ENCODE measurements at places on chromosomes 2 and 18.

DNA sequence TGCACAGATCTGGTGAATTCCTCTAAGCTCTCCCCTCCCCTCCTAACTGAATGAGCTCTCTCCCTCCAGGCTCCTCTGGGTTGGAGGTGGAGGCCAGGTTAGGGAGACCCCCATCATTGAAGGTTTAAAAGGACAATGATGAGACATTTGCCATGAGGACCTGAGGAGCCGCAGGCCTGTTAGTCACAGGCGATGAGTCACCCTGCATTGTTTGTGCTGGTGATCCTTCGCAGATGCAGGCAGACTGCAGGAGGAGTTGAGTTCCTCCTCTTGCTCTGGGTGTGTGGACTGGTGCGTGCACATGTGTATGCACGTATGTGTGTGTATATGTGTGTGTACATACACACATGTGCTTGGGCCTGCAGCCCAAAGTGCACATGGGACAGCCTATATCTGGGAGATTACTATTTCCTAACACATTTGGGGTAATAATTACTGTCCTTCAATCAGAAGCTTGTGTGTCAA, 42.0 kb downstream of the MCFD2 start:
- peak; percentile 45 for DNase-seq

- no peak for DNase-seq
These were observed 3.5 kb downstream of the SFT2D3 start for GRCh38 chr2:127704641-127705390.

GRCh38 chr2:105910497-105911238, 166.0 kb downstream of the NCK2 start:
- DNase-seq = no peak

GRCh38 chr18:54713386-54713785, 114.9 kb upstream of the RAB27B start:
- peak; percentile 44 for DNase-seq

DNA sequence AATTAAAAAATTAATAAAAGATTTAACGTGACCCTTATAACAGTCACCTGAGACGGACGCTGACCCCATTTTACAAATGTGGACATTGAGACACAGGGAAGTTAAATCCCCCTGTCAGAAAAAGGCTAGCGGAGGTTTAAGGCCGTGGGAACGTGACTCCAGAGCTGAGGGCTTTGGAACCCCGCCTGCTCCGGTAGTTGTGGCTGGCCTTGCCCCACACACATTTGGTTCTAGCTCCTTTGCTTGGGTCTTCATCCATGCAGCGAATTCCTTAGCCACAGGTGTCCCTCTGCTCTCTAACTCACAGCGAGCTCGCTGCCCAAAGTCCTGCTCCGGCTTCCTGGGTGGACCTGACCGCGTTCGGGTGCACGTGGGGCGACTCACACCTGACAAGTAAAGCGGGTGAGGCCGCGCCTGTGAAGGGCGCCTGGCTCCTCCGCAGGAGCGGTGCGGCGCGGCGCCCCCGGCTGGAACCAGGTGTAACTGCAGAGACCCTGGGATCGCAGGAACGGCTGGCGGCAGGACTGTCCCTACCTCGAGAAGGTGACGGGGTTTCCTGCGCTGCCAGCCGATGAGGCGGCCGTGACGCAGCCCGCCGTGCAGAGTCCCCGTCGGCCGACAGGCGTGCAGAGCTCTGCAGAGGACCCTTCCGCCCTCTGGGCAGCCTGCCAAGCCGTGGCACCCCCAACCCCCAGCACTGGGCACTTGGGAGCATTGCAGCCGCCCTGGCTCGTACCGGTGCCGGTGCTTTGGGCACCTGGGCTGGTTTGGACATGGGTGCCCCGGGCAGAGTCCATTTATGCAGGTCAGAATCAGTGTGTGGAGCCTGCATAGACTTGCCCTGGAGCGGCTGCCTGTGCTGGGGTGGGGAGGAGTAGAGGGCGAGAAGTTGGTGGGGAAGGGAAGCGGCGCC, 2.4 kb upstream of the PROC start:
- peak; percentile 84 for DNase-seq

- DNase-seq = no peak
These were observed 6.3 kb downstream of the EPC2 start for GRCh38 chr2:148650881-148651280.

GRCh38 chr2:46695283-46695682, 215.9 kb downstream of the TMEM247 start:
- no peak for DNase-seq

GRCh38 chr18:10329101-10329500, 125.3 kb upstream of the APCDD1 start:
- no peak for DNase-seq

- no peak for DNase-seq
These were observed 36.9 kb upstream of the NT5C1B start for GRCh38 chr2:18626256-18626668.

DNA sequence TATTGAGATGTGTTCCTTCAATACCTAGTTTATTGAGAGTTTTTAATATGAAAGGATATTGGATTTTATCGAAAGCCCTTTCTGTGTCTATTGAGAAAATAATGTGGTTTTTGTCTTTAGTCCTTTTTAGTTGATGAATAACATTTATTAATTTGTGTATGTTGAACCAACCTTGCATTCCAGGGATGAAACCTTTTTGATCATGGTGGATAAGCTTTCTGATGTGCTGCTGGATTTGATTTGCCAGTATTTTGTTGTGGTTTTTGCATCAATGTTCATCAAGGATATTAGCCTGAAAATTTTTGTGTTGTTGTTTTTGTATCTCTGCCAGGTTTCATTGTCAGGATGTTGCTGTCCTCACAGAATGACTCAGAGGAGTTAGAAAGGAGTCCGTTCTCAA, 1710.4 kb downstream of the SUCLG1 start:
- DNase-seq = no peak

DNA sequence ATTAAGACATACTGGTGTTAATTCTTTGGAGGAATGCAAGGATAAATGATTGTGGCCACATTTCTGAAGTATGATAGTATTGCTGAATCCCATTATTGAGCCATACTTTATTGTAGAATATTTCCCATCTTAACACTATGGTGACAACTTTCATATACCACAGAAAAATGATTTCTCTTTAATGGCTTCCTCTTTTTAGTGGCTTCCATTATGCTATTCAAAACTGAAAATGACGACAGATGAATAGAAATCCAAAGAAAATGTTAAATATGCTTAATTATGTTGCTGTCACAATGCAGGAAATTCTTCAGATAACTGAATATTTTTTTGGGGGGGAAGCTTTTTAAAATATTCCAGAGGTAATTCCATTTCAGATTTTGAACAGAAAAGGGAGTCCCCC, 88.9 kb upstream of the TMEM200C start:
- DNase-seq = no peak

- no peak for DNase-seq
These were observed 249.4 kb downstream of the NRXN1 start for GRCh38 chr2:50782543-50782942.

GRCh38 chr2:128834207-128834879, 515.7 kb upstream of the HS6ST1 start:
- DNase-seq = no peak

- no peak for DNase-seq
These were observed 86.8 kb upstream of the ST6GAL2 start for GRCh38 chr2:106972782-106973181.

DNA sequence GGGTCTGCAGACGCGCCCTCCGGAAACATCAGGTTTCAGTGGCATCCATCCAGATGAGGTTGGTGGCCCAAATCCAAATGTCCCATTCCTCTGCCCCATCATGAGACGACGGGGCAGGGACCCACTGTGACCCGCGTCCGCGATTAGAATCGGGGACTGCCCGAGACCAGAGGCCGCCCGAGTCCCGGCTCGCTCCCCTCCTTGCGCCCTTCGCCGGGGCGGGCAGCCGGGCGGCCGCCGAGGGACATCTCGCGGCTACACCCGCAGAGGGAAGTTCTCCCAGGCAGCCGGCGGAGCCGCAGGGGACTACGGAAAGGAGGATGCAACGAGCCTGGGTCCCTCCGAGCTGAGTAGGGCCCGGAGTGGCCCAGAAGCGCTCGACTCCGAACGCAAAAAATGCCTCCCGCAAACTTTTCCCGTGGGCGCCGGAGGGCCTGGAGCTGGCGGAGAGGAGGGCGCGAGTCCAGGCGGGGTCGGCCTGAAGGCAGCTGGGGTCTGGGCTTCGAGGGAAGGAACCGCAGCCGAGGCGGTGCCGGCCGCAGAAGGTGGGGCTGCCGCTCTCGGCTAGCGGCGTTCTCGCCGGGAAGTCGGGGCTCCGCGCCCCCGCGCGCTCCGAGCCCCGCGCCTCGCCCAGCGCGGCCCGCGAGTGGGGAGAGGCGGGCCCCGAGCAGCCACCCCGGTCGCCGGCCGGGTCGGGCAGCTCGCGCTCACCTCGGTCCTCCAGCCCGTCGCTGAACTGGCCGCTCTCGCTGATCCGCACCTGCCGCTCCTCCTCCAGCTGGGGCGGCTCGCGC, 580 bp downstream of the TMEM163 start:
- DNase-seq = no peak

GRCh38 chr2:168482269-168482668, 26.2 kb downstream of the CERS6 start:
- DNase-seq = no peak

DNA sequence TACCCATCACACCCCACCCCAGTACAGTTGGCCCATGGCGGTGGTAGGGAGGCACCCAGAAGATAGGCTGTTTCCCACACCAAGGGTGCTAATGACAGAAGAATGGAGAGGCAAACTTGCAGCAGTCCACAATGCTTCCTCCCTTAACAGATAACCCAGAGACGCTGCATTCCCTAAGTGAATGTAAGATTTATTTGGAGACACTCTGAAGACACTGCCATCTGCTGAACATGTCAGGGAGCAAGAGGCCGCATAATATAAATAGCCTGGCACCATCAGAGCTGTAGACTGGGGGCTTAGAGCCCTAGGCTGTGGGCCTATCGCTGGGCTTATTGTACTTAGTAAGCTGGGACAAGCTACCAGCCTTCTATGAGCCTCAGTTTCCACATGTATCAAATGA, 2.2 kb upstream of the IWS1 start:
- no peak for DNase-seq

GRCh38 chr18:67483237-67483636, 33.3 kb downstream of the DSEL start:
- DNase-seq = no peak

DNA sequence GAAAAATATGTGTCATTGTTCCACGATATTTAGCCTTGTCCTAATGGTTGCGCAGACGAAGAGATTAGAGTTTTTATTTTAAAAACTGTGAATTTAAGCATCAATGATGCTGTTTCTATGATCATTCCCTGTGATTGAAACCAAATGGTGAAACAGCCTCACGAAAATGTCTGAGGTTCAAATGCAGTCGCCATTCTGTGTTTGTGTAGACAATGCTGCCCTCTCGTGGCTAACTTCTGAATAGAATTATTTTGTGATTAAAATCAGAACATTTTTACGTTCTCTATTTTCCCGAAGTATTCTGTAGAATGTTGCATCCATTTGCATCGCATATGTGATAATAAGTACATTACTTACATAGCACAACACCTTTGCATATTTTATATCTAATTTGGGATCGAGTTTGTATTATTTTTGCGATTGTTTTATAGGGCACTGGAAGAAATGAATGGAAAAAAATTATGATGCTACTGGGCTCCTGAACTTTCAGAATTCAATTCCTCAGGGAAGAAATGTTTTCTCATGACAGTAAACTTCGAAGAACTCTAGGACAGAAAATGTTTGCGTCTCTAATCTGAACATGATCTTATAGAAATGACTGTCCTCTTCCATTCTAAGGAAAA, 54.8 kb upstream of the CREB1 start:
- peak; percentile 72 for DNase-seq

- DNase-seq = no peak
These were observed 142.1 kb downstream of the CABLES1 start for GRCh38 chr18:23277399-23277798.

GRCh38 chr2:37201766-37202165, 5.5 kb downstream of the CEBPZOS start:
- DNase-seq = peak; percentile 32

DNA sequence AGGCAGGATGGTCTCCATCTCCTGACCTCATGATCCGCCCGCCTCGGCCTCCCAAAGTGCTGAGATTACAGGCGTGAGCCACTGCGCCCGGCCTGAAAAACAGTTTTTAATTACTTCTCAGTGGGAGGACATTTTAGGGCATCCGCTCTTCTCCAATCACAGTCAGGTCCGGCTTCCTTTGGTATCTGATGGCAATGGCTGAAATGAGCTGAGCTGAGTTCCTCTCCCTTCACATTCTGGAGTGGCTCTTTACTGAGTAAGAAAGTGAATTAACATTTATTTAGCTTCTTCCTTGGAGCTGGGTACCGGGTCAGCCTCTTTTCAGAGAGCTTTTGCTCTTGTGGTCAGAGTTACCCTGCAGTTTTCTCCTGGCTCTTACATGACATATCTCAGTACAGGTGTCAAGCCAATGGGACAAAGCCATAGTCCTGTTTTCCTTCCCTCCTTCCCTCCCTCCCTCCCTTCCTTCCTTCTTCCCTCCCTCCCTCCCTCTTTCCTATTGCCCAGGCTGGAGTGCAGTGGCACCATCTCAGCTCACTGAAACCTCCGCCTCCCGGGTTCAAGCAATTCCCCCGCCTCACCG, 1.1 kb upstream of the TTC27 start:
- DNase-seq = no peak

DNA sequence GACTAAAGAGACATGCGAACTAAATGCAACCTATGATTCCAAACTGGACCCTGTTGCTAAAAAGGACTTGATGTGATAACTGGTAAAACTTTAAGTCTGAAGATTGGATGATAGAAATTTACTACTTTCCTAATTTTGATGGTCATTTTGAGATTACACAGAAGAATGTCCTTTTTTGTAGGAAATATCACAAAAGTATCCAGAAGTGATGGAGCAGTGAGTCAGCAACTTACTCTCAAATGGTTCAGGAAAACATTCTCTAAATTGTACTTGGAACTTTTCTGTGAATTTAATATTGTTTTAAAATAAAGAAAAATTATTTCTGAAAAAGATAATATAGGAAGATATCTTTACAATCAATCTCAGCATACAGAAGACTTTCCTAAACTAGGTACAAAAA, 19.9 kb downstream of the MBOAT2 start:
- no peak for DNase-seq

DNA sequence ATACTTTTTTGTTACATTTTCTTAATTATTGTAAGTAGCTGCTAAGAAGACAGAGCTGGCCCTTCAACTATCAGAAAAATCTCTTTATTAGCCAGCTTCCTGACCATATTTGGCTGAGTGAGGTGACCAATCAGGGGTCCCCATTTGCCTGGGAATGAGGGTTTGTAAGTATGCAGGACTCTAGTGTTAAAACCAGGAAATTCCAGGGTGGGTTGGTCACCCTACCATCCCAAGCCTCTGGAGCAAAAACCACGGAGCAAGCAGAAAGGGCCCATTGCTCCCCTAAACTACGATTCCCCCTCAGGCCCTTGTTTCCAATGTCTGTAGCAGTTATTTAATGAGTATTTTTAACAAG, 165.6 kb upstream of the NCKAP5 start:
- DNase-seq = no peak

DNA sequence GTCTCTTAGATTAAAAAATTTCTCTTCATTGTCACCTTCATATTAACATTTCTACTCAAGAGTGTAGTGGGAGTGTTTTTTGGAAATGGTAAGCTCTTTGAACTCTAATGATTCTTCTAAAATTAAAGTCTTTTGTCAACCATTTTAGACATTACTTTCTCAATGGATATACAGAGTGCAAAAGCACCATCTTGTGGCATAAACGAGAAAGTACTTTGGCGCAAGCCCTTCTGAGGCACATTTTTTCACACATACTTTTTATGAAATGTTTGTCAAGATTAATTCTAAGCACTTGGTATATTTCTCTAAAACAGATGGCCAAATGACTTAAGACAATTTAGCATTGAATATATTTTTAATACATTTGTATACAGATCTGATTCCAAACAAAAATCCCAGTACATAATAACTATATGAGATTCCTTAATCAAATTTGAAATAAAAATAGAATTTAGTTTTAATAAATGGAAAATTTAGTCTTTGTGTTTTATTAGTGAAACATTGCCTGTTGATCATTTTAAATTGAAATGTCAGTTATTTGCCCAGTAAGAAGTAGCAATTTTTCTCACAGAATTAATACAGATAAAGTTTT, 63.3 kb upstream of the GALNT5 start:
- peak; percentile 55 for DNase-seq
